ENCODE measurements at places on chromosomes 4 and X.

- DNase-seq = no peak
These were observed 360.0 kb upstream of the CXorf51A start for GRCh38 chrX:147174591-147174990.

GRCh38 chr4:142846108-142846728 is at the start of gene INPP4B:
Gene INPP4B, minus strand, starts transcription at chr4:142846301.
- DNase-seq = peak; percentile 12

GRCh38 chrX:45769761-45770582 is 569.3 kb upstream of the DIPK2B start:
- DNase-seq = no peak

- DNase-seq = no peak
These were observed 87.2 kb downstream of the IL13RA2 start for GRCh38 chrX:114930227-114930626.

All from activated CD4-positive, CD25-positive, alpha-beta regulatory T cell (primary cell).